ENCODE measurements at places on chromosomes 6 and 20. TPM values are rescaled to one million over a fixed set of nuclear protein-coding genes. Genes with fewer than 3 reads are reported as not detected.
A peak's percentile ranks its signal among the peaks of the same experiment; 100 is the strongest.

The SKIC2 gene
- total RNA-seq: 23.8 TPM

The TBXT gene
- total RNA-seq: not detected

The TP53TG5 gene
- not detected for total RNA-seq

The RBBP8NL gene
- total RNA-seq: not detected

- DNase-seq: no peak
These were observed 6.2 kb downstream of the RWDD1 start for GRCh38 chr6:116577486-116577885.

The SLC12A5 gene
- 0.21 TPM for total RNA-seq

DNA sequence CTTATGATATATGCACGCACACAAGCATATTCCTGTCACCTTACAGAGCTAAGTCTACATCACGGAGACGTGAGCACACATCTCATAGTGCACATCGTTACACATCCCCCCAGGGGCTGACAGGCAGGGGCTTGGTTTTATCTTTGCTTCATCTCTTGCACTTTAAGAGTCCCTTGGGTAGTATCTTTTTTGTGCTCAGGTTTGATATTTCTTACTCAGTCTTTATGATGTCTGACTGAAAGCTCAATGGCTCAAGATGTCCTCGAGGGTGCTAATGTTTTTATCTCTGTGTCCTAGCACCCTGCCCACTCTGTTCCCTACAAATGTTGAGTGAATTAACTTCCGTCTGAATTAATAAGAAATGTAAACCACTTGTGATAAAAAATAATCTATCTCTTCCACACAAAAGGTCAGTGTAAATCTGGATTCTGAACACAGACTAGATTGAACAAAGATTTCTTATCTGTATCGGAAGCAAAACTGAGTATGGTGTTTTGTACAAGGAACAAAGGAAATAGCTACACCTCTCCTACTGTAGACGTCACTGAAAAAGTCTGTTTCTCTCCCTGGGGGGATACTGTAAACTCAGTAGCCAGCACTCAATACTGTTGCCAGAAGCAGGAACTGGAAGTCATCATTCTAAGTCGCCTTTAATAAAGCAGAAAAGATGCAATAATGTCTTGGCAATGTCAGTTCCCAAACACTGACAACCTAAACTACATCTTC is 195.1 kb downstream of the PRKN start:
- no peak for DNase-seq

DNA sequence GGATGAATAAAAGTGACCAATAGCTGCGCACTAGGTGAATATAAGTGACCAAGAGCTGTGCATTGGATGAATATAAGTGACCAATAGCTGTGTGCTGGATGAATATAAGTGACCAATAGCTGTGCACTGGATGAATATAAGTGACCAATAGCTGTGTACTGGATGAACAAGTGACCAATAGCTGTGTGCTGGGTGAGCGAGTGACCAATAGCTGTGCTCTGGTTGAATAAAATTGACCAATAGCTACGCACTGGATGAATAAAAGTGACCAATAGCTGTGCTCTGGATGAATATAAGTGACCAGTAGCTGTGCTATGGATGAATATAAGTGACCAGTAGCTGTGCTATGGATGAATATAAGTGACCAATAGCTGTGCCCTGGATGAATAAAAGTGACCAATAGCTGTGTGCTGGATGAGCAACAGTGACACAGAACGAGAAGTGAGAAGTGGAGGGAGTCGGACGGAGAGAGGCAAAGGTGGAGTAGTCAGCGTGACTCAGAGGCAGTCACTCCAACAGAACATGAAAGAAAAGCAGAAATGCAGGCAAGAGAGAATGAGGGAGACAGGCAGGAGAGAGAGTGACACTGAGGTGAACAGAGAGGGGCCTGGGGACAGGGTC is 38.5 kb downstream of the RBM38 start:
- DNase-seq: no peak

GRCh38 chr6:40627316-40627715 is 40.2 kb upstream of the LRFN2 start:
- peak; percentile 28 for DNase-seq

DNA sequence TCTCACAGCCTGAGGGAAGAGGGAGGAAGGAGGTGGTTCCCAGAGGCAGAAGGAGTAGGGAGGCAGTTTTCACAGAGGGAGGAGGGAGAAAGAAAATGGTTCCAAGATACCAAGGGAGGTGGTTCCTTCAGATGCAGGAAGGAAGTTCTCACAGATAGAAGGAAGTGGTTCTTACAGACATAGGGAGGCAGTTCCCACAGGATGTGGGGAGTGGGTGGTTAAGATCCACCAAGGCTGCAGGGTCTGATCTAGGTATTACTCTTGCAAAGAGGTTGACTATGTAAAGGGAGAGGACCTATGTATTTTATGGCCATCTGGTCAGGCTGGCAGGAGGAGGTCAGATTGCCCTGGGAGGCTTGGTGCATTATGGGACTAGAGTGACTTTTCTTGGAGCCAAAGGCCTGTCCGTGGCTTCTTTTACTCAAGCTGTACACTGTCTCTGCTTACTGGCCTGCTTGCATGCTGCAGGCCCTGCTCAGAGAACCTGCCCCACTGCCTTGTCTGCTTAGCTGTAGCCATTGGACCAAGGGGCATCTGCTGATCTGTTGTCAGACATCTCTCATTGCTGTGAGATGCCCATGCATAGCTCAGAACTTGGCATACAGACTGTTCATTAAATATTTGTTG is 283.7 kb downstream of the DHX35 start:
- no peak for DNase-seq

GRCh38 chr20:19493794-19494495 is 264.1 kb upstream of the RIN2 start:
- DNase-seq: no peak

The OR2B2 gene
- total RNA-seq: not detected

DNA sequence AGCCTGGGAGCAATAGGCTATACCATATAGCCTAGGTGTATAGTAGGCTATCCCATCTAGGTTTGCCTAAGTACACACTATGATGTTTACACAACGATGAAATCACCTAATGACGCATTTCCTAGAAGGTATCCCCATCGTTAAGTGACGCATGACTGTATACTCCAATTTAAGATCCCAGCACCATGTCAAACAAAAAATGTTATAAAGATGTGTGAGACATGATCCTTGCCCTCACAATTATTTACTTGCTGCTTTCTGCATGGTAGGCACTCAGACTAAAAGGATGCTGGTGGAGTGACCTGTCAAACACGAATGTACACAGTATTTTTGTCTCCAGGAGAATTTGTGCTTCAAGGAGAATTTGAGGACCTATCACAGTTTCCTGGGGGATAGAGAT is 32.3 kb downstream of the SNAP25 start:
- no peak for DNase-seq
